ENCODE measurements at places on chromosomes 6 and 20. TPM values are rescaled to one million over a fixed set of nuclear protein-coding genes. Genes with fewer than 3 reads are reported as not detected.
A peak's percentile ranks its signal among the peaks of the same experiment; 100 is the strongest.

MCCD1 gene
- not detected for total RNA-seq

CD83 gene
- 15.0 TPM for total RNA-seq

CALHM6 gene
- 0.30 TPM for total RNA-seq

HLA-DOA gene
- total RNA-seq, result not detected

GRCh38 chr6:151900256-151900655 lies 92.8 kb downstream of the ESR1 start:
- DNase-seq, result no peak

- DNase-seq, result no peak
Observed at GRCh38 chr6:28977341-28978132, 27.6 kb downstream of the ZNF311 start.

DNA sequence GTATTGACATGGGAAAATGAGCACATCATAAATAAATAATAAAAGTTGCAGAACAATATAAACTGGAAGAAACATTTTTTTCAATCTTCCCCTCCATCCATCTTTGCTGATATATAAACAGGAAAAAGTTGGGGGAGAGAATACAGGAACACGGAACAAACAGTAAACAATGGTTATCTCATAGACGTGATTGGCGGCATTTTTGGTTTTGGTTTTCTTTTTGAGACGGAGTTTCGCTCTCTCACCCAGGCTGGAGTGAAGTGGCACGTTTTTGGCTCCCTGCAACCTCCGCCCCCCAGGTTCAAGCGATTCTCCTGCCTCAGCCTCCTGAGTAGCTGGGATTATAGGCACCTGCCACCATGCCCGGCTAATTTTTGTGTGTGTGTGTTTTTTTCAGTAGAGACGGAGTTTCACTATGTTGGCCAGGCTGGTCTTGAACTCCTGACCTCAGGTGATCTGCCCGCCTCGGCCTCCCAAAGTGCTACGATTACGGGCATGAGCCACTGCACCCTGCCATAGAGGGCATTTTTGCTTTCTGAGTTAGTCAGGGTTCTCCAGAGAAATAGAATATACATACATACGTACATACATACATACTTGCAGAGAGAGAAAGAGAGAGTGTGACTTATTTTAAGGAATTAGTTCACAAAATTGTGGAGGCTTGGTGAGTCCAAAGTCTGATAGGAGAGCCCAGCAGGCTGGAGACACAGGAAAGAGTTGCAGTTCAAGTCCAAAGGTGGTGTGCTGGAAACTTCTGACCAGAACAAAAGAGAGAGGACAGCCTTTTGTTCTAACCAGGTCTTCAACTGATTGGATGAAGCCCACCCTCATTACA lies 22.6 kb downstream of the GNL1 start:
- no peak for DNase-seq

DNA sequence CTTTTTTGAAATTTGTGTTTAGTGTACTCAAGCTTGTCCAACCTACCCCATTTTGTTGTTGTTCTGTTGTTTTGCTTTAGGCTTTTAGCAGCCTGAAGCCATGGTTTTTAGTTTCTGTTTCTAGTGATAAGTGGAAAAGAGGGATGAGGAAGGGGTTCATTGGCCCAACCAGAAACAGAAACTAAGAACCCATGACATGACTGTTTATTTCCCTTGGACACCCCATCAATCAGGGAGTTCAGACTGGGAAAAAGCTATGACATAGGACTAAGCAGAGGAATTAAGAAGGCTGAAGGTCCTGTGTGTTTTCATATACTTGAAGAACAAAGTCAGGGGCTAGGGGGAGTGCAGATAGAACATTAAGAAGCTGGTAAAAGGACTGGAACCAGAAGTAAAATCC lies 194.5 kb upstream of the THEMIS start:
- no peak for DNase-seq

DNA sequence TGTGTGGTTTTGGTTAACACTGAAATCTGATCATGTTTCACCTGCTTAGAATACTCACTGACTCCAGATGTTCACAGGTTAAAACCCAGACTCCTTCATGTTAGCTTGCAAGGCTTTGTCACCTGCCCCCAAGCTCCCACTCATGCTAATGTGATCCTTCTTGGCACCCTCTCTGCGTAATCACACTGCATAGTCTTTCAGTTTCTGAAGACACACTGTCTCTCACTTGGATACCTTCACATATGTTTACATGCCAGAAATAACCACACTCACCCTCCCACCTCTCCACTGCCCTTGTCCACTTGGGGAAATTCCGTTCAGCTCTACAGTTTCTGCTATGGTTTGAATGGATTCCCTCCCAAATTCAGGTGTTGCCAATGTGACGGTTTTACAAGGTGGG lies 234.7 kb upstream of the SASH1 start:
- no peak for DNase-seq

DNA sequence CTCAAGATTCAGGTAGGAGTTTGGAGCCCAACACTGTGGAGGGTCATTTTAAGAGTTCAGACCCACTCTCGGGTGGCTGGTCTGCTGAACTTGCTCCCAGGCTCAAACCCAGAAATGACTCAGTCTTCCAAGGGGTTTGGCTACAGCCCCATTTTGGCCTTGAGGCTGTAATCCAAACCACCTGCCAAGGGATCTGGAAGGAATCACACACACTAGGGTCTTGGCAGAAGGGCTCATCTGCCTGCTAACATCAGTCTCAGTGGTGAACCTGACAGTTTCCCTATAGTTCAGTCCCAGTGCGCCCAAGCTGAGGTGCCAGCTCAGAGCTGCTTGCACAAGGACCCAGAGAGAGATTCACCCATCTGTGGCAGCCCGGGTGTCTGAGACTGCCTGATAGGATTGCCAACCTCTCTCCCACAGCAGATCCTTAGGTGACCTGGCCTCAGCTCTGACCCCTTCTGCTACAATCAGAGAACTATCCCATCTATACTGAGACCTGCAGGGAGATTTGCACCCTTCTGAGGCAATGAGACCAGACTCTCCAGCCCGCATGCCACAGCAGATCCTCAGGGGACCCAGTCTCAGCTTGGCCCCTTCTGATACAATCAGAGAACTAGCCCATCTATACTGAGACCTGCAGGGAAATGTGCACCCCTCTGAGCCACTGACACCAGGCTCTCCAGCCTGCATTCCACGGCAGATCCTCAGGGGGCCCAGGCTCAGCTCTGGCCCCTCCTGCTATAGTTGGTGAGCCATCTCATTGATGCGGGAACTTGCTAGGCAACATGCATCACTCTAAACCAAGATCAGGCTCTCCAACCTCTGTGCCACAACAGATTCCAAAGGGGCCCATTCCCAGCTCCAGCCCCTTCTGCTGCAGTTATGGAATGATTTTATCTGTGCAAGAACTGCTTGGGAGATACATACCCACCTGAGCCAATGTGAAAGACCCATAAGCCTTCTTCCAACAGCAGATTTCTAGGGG lies 48.2 kb downstream of the THBS2 start:
- no peak for DNase-seq

DNA sequence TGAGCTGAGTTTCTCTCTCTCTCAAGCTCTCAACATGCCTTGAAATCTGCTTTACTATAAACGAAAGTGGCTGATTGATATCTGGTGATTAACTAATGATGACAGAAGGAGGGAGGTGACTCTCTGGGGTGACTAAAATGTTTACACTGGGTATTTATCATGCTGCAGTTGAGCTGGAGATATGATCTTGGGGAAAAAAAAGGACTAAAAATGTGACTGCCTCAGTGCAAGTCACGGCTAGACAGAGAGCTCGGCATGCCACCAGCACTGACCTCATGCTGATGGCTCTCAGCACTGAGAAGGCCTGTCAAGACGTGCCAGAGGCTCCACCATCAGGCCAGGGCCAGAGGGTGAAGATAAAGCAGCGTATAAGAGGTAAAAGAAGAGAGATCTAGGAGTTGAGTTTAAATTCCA lies 103.1 kb upstream of the SPACA1 start:
- DNase-seq, result peak; percentile 74

DNA sequence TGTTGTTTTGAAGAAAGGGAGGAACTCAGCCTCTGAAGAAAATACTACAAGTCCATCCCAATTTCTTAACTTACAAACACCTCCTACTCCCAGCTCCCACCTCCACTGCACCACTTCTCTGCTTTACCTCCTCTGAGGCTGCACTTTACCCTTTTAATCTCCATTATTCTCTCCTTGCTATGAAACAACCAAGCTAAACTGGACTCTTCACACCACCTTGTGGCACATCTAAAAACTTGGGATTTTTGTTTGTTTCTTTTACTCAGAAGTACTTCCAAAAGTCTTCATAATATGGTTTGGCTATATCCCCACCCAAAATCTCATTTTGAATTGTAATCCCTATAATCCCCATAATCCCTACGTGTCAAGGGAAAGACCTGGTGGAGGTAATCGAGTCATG lies 142.2 kb downstream of the MOXD1 start:
- DNase-seq, result no peak

- DNase-seq, result no peak
Observed at GRCh38 chr20:58514321-58515232, 622 bp downstream of the APCDD1L start.
